CD8-positive, alpha-beta T cell (primary cell): ENCODE measurements at places on chromosomes 16 and 17.

DNA sequence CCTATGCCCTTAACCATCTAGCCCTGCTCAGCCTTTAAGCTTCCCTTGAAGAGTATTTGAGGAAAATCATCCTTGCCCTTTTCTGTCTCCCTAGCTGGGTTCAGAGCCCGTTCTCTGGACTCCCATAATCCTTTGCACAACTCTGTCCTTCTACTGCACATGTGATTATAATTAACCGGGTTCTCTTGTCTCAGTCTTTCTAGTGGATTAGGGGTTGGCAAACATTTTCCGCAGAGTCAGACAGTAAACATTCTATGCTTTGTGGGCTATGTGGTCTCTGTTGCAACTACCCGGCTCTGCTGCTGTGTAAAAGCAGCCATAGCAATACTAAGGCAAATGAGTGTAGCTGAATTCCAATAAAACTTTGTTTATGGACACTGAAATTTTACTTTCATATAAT lies 80.0 kb downstream of the CDRT15 start:
- no peak for DNase-seq

DNA sequence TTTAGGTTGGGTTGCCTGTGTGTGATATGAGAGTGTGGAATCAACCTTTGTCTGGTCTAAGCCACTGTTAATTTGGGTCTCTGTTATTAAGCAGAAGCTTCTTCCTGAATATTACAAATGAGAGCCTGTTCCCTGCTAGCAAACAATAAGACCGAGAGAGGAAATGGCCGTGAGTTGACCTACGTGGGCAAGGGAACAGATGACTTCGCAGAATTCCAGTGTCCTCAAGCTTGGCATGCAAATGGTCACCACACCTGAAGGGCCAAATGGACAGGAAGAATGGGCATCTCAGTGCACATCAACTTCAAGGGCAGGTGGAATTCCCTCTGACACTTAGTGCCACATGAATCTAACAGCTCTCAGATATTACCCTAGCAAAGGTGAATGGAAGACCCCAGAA lies 250.8 kb upstream of the FOXF1 start:
- DNase-seq, result no peak

GRCh38 chr17:32157225-32157624 lies 14.9 kb downstream of the RHOT1 start:
- no peak for DNase-seq

DNA sequence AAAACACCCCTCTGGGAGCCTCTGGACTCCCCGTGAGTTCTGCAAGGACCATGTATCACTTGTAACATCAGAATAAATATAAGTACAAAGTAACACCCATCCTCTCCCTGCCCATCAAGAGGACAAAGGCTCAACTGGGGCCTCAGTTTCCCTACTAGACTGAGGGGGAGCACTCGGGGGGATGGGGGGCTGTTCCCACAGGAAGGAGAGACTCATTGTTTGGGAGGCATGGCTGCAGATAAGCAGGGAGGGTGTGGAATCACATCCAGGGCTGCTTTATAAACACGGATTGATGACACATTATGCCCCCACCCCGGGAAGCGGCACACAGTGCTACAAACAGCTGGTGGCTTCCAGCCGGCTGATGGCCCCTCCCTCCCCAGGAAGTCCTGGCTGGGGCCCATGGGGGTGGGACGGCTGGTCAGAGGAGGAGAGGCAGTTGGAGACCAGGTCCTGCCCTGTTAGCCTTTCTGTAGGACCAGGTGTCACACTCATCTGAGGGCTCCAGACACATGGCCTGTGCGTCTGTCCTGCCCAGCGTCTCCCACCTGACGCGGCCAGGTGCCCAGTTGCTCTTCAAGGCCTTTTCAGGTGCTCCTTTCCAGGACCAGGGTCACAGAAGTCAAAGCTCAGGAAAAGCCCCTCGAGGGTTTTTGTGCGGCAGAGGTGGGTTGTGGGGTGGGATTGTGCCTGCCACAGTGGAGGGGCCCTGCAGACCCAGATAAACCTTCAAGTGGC lies 1.3 kb upstream of the MPG start:
- no peak for DNase-seq

DNA sequence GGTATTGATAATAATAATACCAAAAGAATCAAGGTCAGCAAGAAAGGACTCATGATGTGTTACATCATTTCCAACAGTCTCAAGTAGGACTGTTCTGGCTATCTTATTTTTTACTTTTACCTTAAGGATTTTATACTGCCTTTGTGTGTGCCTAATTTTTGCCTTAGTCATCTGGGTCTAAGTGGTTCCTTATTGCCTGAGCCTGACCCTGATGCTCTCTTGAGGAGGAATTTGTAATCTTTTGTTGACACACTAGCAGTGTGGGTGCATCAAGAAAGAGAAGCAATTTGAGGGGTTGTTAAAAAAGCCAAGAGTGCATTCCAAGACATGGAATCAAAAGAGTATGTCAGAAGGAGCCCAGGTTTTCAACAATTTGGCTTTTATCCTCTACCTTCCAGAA lies 59.3 kb downstream of the TMEM100 start:
- no peak for DNase-seq

- DNase-seq, result no peak
Measured at GRCh38 chr16:56343661-56344517, 81.5 kb downstream of the AMFR start.

- peak; percentile 76 for DNase-seq
Measured at GRCh38 chr16:27405546-27406451, 3.8 kb downstream of the IL21R start.

- DNase-seq, result no peak
Measured at GRCh38 chr16:72946474-72947194, 101.3 kb downstream of the ZFHX3 start.

GRCh38 chr16:50351116-50351515 lies 17.7 kb downstream of the BRD7 start:
- DNase-seq, result no peak

DNA sequence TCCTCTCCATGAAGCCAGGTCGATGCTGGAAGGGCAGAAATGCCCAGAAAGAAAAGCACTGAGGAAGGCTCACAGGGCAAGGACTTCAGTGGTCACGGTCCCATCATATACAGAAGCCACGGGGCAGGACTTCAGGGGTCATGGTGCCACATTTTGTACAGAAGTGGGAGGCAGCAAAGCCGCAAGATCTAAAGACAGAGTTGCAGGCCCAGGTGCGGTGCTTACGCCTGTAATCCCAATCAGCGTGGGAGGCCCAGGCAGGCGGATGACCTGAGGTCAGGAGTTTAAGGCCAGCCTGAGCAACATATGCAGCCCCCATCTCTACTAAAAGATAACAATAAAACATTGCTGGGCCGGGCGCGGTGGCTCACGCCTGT lies 96.0 kb downstream of the NXN start:
- DNase-seq, result no peak

- DNase-seq, result no peak
Measured at GRCh38 chr17:20922128-20922670, 120.6 kb downstream of the USP22 start.

GRCh38 chr16:23863511-23864422 lies 28.0 kb downstream of the PRKCB start:
- no peak for DNase-seq

GRCh38 chr17:9108146-9108545 lies 86.8 kb downstream of the NTN1 start:
- no peak for DNase-seq

- DNase-seq, result no peak
Measured at GRCh38 chr17:17815062-17815406, 21.8 kb downstream of the SREBF1 start.

DNA sequence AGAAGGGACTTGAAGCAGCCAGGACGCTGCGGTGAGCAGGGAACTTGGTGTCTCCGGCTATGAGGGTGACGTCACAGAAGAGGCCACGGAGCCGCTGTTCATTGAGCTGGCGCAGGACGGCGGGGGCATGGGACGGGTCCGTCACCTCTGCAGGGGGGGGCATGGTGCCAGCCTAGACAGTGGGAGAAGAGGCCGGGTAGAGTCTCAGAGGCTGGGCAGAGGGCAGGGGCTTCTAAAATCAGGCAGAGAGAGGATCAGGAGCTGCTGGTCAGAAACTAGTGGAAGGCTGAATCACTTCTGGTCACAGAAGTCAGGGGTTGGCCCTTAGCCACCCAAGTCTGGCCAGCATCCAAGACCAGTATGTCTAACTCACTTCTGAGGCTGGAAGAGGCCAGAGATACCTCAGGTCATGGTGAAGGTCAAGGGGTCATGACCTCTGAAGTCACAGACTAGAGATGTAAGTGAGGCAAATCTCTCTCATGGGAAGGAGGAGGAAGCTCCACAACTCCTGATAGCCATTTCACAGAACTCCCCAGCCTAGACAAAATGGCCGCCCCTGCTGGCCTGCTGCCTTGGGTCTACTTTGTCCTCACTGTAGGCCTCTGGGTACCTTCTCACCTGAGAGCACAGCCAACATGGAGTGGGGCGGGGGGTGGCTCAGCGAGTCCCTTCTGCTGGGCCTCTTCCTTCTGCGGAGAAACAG lies 12.6 kb downstream of the ZBTB4 start:
- DNase-seq, result no peak

GRCh38 chr16:68072038-68072695 lies 13.0 kb upstream of the NFATC3 start:
- DNase-seq, result no peak

DNA sequence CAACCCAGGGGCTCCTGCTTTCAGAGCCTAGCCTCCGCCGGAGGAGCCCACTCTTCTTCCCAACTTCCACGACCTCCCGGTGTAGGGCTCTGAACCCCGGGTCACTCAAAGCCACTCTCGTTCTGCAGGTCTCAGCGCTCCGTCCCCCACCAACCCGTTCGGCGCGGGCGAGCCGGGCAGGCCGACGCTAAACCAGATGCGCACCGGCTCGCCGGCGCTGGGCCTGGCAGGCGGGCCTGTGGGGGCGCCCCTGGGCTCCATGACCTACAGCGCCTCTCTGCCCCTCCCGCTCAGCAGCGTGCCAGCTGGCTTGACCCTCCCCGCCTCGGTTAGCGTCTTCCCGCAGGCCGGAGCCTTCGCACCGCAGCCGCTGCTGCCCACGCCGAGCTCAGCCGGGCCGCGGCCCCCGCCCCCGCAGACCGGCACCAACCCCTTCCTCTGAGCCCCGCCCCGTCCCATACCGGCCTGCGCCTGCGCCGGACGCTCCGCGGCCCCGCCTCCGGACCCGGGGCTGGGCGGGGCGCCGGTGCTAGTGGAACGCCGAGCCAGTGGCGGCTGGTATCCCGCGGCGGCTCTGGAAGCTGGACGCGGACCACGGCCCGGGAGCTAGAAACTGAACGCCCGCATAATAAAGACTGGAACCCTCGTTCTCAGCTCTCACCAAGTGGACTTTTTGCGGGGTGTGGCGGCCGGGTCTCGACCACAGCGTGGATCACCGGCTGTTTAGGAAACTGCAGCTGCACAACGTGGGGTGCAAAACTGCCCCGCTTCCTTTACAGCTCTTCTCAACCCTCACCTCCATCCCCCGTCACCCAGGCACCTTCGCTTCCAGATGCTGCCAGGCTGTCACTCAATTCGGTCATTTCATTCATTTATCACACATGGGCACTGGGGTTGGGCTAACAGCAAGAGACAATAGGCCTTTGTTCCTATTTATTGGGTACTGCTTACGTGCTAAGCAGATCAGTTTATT lies 5.0 kb upstream of the SPATA20 start:
- DNase-seq, result peak; percentile 88

DNA sequence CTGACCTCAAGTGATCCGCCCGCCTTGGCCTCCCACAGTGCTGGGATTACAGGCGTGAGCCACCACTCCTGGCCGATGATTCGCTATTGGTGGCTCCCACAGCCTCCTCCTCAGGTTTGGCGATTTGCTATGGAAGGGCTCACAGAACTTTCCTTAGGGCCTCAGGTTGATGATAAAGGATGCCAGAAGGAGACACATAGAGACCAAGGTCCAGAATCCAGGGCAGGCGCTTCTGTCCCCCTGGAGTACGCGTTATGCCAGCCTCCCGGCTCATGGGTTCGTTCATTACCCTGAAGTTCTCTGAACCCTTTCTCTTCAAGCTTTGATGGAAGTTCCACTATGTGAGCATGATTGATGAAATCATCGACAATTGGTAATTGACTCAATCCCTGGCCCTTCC lies 19.9 kb downstream of the LGALS3BP start:
- no peak for DNase-seq

DNA sequence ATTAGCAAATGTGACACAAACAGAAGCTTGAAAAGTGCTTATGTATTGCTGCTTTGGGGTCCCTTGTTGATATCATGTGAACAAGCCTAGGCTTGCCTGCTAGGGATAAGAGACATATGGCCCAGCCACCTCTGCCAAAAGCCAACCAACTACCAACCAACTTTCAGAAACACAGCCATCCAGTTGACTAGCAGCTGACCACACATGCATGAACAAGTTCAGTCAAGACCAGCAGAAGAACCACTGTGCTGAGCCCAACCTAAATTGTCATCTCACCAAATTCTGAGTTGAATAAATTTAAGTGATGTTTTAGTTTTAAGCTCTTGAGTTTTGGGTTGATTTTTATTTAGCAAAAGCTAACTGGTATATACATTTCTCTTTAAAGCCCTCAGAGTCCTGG lies 3.5 kb downstream of the ERN2 start:
- no peak for DNase-seq

GRCh38 chr17:81082177-81083073 lies 47.5 kb downstream of the BAIAP2 start:
- DNase-seq, result no peak
